Central memory CD8-positive, alpha-beta T cell (primary cell): ENCODE measurements at places on chromosomes 7 and 10.

GRCh38 chr7:34991938-34992840, 45.1 kb downstream of the DPY19L1 start:
- peaks cover 34% of the 10 kb centered on the region for H3K4me1 ChIP-seq
- peak overlapping the region; percentile 91 for H3K27ac ChIP-seq
- H3K4me3 ChIP-seq, result peak overlapping the region; percentile 72
- DNase-seq, result peak; percentile 17

DNA sequence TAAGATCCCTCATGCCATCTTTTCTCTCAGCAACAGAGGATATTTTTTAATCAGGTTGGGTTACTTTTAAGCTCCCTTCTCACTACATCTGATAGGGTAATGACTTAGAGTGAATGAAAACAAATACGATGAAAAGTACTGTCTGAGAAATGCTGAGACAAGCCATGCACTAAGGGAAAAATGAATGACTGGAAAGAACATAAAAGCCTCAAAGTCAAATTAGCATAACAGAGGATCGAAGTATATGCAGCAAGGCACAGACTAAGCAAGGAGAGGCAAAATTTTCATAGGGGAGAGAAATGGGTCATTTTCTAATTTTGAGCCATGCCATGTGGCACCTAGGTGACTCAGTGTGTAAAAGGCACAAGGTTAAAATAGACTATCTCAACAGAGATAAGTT, 8.5 kb upstream of the POT1 start:
- H3K27me3 ChIP-seq, result no peaks in the 10 kb centered on the region
- H3K27ac ChIP-seq, result no peak overlapping the region
- no peak for DNase-seq
- H3K36me3 ChIP-seq, result no peaks in the 10 kb centered on the region

DNA sequence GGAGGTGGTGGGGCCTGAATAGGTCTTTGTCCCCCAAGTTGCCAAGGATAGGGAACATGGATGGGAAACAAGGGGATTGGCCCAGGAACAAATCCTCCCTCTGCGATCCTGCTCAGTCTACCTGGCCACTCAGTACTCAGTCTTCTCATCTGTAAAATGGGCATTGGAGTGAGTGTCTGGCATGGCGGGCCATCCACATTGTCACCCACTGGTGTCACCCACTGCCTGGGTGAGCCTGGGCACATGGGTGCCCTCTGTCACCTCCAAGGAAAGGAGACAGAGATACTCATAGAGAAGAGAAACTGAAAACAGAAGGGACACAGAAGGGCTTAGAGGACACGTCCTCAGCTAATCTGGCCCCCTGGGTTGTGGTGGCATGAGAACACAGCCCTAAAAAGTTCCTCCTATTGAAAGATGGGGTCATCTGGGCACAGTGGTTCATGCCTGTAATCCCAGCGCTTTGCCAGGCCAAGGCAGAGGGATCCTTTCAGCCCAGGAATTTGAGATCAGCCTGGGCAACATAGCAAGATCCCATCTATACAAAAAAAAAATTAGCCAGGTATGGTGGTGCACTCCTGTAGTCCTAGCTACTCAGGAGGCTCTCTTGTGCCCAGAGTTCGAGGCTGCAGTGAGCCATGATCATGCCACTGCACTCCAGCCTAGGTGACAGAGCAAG, 12.5 kb upstream of the TNRC18 start:
- peaks cover 38% of the 10 kb centered on the region for H3K27me3 ChIP-seq
- DNase-seq, result no peak
- no peaks in the 10 kb centered on the region for H3K4me1 ChIP-seq
- no peak overlapping the region for H3K4me3 ChIP-seq
- no peaks in the 10 kb centered on the region for H3K36me3 ChIP-seq

- H3K4me3 ChIP-seq, result peak overlapping the region; percentile 98
- peaks cover 80% of the 10 kb centered on the region for H3K4me1 ChIP-seq
- H3K27ac ChIP-seq, result peak overlapping the region; percentile 98
- peaks cover 59% of the 10 kb centered on the region for H3K36me3 ChIP-seq
- DNase-seq, result no peak
- H3K27me3 ChIP-seq, result no peaks in the 10 kb centered on the region
These were observed 2.4 kb upstream of the MYO1G start for GRCh38 chr7:44981035-44981706.

DNA sequence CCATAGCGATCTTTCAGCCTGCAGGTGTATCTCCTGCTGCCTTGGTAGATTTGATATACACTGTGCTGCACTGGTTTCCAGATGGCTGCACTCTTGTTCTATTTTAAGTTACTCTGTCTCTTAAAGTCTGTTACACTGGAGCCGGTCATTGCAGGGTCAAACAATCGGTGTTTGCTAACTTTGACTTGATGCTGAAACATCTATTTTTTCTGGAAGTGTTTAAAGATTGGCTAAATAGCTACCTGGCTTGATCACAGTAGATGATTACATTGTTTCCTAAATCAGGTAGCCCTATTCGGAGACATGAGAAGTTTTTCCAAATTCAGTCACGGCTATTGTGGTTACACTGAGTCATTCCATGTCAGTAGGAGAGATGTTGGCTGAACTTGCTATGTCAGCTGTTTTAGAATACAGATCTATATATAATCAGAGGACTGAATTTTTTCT, 574.8 kb downstream of the ETV1 start:
- H3K4me1 ChIP-seq, result no peaks in the 10 kb centered on the region
- H3K27me3 ChIP-seq, result no peaks in the 10 kb centered on the region

- H3K4me1 ChIP-seq, result no peaks in the 10 kb centered on the region
- H3K27me3 ChIP-seq, result no peaks in the 10 kb centered on the region
- no peak overlapping the region for H3K4me3 ChIP-seq
- no peak overlapping the region for H3K27ac ChIP-seq
- H3K36me3 ChIP-seq, result no peaks in the 10 kb centered on the region
These were observed 296.0 kb upstream of the KIAA1217 start for GRCh38 chr10:23912884-23913404.

GRCh38 chr10:130412317-130412716, 276.1 kb downstream of the GLRX3 start:
- no peak overlapping the region for H3K27ac ChIP-seq
- no peak for DNase-seq
- no peaks in the 10 kb centered on the region for H3K27me3 ChIP-seq
- H3K36me3 ChIP-seq, result peaks cover 1% of the 10 kb centered on the region
- no peak overlapping the region for H3K4me3 ChIP-seq

DNA sequence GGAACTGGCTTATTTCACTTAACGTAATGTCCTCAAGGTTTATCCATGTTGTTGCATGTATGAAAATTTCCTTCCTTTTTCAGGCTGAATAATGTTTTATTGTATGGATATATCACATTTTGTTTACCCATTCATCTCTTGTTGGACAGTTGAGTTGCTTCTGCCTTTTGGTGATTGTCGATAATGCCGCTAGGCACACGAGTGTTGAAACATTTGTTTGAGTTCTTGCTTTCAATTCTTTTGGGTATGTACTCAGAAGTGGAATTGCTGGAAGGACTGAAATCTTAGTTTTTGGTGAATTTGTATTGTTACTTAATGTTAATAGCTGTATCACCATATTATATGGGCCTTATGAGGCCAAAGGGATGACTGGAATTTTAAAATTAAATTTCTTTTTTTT, 23.6 kb downstream of the CCNY start:
- DNase-seq, result no peak
- peaks cover 2% of the 10 kb centered on the region for H3K36me3 ChIP-seq
- no peak overlapping the region for H3K27ac ChIP-seq
- H3K4me3 ChIP-seq, result no peak overlapping the region
- H3K27me3 ChIP-seq, result no peaks in the 10 kb centered on the region

GRCh38 chr10:16570731-16571130, 49.1 kb upstream of the C1QL3 start:
- DNase-seq, result no peak
- H3K27me3 ChIP-seq, result peaks cover 37% of the 10 kb centered on the region
- no peak overlapping the region for H3K27ac ChIP-seq
- H3K36me3 ChIP-seq, result no peaks in the 10 kb centered on the region

GRCh38 chr7:134948246-134948645, 38.1 kb upstream of the AGBL3 start:
- H3K36me3 ChIP-seq, result peaks cover 1% of the 10 kb centered on the region
- no peak overlapping the region for H3K27ac ChIP-seq
- no peak overlapping the region for H3K4me3 ChIP-seq
- DNase-seq, result no peak
- peaks cover 25% of the 10 kb centered on the region for H3K27me3 ChIP-seq

- H3K4me1 ChIP-seq, result no peaks in the 10 kb centered on the region
- peaks cover 2% of the 10 kb centered on the region for H3K36me3 ChIP-seq
- DNase-seq, result no peak
- H3K27ac ChIP-seq, result no peak overlapping the region
- H3K27me3 ChIP-seq, result no peaks in the 10 kb centered on the region
These were observed 62.4 kb upstream of the MDFIC start for GRCh38 chr7:114859477-114859876.

DNA sequence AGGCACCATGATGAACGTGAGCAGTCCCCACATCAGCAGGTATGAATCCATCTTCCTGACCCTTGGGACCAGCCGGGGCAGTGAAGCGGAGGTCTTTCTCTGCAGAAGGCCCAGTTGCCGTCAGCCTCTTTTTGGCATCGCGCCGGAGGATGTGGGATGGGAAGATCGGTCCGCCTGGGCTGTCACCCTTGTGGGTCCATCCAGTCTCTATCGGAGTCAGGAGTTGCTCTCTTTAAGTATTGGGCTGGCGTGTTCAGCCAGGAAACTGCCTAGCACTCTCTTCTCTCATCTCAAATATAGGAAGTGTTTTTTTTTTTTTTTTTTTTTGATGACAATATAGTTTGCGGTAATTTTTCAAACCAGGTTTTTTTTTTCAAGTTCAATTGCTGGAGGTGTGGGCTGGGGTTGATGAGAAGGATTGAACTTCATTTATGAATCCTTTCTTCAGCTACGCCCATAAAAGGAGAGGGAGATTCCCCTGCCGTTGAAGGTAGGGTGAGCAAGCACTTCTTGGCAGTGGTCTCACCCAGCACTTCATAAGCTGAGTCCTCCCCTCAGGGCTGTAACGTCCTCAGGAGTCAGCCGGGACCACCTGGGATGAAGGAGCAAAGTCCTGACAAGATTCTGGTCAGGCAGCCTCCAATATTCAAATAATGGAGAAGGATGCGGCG, at the start of gene IL2RA:
IL2RA (minus strand) TSS at position 267 of the 671 bp plus-strand sequence; CDS start at position 51, 216 bp downstream.
- peaks cover 35% of the 10 kb centered on the region for H3K4me1 ChIP-seq
- peak within 1 kb of the TSS; percentile 89 for H3K27ac ChIP-seq
- H3K4me3 ChIP-seq, result peak within 1 kb of the TSS; percentile 85
- no peaks in the 10 kb centered on the region for H3K27me3 ChIP-seq
- peaks cover 6% of the 10 kb centered on the region for H3K36me3 ChIP-seq
- DNase-seq, result no peak

DNA sequence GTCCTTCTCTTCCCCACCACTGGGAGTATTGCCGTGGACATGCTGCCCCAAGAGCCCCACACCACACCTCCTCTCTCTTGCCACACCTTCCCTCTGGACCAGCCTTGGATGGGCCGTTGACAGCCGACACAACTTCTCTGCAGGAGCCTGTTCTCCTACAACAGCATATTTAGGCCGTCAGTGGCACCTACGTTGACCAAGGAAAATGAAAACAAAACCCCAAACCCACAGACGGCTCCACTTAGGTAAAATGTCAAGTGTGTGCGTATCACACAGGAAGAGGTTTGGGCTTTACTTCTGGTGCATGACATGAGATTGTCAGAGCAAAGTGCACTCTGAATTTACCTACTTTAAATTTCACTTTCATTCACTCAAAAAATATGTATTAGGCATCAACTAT, 246.6 kb downstream of the ZMYND11 start:
- H3K36me3 ChIP-seq, result peaks cover 10% of the 10 kb centered on the region
- peak; percentile 25 for DNase-seq
- H3K27ac ChIP-seq, result peak overlapping the region; percentile 68
- peak overlapping the region; percentile 51 for H3K4me3 ChIP-seq
- H3K27me3 ChIP-seq, result no peaks in the 10 kb centered on the region

DNA sequence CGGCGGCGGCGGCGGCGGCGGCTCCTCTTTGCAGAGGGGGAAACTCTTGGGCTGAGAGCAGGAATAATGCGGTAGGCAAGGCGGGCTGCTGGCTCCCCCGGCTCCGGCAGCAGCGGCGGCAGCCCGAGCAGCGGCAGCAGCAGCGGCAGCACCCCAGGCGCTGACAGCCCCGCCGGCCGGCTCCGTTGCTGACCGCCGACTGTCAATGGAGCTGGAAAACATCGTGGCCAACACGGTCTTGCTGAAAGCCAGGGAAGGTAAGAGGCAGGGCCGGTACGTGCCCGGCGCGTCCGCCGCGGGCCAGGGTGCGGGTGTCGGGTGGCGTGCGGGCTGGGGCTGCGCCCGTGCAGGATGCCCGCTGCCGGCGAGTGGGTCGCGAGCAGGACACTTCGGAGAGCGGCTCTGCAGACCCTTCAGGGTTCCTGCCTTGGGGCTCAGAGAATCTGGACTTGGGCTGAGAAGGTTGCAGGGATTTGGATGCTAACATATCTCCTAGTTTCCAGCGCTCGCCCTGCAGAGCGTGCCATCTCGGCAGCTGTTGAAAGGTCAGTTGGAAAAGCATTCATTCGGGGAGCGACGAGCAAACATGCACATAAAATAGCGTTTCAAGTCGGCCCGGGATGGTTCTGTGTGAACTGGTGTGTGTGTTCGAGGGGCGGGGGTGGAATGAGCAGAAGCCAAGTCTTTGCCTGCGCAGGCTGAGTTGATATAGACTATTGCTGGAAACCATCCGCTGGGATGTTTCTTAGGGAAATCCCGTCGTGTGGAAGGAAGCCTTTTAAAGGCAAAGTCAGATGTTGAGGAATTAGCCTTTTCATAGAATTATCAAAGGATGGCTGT, 562 bp downstream of the GRK5 start:
- H3K4me3 ChIP-seq, result peak overlapping the region; percentile 81
- no peaks in the 10 kb centered on the region for H3K27me3 ChIP-seq
- DNase-seq, result peak; percentile 31
- peaks cover 6% of the 10 kb centered on the region for H3K36me3 ChIP-seq
